ENCODE measurements at places on chromosomes 3 and 15.

DNA sequence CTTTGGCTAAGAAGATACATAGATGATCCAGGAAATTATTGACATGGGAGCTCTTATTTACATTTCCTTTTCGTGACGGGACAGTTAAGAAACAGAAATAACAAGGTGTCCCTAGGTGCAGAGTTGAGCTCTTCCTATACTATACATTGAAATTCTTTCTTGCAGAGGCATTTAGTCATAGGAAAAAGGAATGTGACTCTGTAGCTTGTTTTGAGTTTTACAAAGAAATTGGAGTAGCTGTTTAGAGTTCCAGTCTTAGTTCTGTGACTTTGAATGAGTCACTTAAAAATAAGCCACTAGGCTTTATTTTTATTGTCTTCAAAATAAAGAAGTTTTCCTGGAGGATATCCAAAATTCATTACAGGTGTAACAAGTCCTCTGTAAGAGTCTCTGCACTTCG lies 723.5 kb upstream of the SGO1 start:
- DNase-seq: no peak

GRCh38 chr3:169660709-169661360 lies 2.7 kb downstream of the MECOM start:
- no peak for DNase-seq

GRCh38 chr3:25455441-25456132 lies 27.5 kb downstream of the RARB start:
- no peak for DNase-seq

- DNase-seq: no peak
These were observed 6.9 kb upstream of the NFKBIZ start for GRCh38 chr3:101842245-101842934.

DNA sequence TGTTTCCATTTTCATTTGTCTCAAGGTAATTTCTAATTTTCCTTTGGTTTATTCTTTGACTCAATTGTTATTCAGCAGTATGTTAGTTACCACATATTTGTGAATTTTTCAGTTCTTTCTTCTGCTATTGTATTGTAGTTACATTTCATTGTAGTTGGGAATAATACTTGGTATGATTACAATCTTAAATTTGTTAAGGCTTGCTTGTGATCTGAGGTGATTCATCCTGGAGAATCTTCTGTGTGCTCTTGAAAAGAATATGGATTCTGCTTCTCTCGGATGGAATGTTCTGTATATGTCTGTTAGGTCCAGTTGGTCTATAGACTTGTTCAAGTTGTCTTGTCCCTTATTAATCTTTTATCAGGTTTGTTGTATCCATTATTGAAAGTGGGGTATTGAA lies 63.4 kb upstream of the VEPH1 start:
- no peak for DNase-seq

GRCh38 chr3:186523022-186523421 lies 21.2 kb downstream of the CRYGS start:
- DNase-seq: no peak

GRCh38 chr15:61256231-61256630 lies 27.1 kb upstream of the RORA start:
- DNase-seq: no peak

- no peak for DNase-seq
These were observed 374.1 kb downstream of the FHIT start for GRCh38 chr3:60877188-60877587.

DNA sequence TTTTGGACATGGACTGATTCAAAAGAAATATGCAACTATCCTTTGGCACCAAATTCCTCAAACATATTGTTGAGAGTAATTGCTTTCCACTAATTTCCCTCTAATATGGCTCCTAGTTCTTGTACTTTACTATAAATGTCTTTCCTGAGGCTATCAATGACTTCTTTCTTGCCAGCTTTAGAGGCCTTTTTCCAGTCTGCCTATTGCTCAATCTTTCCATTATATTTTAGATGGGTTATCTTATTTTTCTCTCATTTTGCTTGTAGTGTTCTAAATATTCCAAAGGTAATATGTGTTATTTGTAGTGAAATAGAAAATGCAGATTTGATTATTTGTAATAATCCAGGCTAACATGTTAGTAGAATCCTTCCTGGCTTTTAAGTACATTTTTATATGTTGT lies 11.5 kb upstream of the TEX9 start:
- DNase-seq: no peak

GRCh38 chr3:99246010-99246654 lies 344.6 kb upstream of the DCBLD2 start:
- no peak for DNase-seq

DNA sequence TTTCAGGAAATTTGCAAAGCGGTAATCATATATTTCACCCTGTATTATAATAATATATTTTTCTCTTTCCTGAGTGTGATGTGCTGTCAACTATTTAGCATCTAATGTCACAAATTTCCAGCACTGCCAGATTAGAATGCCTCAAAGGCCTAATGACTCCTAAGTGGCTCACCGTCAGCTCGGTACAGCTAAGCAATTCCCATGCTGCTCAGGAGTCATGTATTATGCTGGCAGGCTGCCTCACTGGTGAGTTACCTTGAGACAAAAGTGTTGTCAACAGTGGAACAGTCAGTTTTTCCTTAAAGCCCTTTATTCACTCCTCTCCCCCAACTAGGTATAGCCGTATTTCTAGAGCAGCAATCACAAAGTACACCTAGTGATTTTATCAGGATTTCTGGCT lies 83.6 kb downstream of the NSUN3 start:
- DNase-seq: no peak

Measured in NCI-H2081 (cell line).